ENCODE measurements at places on chromosomes 2 and 18.

- DNase-seq: no peak
Observed at GRCh38 chr2:48691935-48692691, 63.4 kb downstream of the LHCGR start.

GRCh38 chr2:55038428-55038827 lies 11.8 kb downstream of the RTN4 start:
- DNase-seq: no peak

GRCh38 chr18:49135877-49136276 lies 185.1 kb upstream of the SMAD7 start:
- no peak for DNase-seq

DNA sequence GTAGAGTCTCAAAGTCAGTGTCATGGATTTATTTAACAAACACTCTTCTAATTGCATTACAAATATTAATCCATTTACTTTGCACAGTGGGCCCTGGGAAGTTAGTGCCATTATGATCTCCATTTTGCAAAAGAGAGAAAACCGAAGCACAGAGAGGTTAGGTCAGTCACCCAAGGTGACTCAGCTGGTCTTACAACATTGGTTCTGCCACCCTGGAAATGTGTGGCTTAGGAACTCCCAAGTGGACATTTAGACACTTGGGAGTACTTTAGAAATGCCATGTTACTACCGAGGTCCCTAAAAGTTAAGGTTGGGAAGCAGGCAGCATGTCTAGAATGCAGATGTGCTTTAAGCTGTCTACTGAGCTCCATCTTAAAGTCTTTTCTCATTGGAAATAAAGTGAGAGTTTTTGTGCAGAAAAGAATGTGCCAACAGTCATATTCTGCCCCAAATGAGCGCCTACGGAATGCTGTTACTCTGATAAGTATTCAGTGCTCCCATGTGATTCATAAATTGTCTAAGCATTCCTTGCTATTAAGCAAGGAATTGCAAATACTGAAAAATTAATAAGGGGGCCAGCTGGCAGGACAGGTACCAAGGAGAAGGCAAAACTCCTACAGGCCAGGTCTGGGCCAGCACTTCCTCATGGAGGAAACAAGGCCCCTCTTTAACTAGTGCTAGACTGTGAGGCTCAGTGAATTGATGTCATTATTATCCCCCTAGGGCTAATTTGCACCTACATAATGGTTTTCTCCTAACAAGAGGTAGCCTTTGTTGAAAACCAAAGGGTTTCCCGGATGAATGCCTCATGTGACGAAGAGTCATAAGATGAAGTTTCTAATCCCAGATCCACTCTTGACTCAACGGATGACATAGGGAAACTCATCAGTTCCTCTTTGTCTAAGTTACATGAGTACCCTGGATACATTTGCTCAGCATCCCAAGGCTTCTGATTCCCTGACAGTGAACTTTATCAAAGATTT lies 16.3 kb downstream of the NRP2 start:
- no peak for DNase-seq

DNA sequence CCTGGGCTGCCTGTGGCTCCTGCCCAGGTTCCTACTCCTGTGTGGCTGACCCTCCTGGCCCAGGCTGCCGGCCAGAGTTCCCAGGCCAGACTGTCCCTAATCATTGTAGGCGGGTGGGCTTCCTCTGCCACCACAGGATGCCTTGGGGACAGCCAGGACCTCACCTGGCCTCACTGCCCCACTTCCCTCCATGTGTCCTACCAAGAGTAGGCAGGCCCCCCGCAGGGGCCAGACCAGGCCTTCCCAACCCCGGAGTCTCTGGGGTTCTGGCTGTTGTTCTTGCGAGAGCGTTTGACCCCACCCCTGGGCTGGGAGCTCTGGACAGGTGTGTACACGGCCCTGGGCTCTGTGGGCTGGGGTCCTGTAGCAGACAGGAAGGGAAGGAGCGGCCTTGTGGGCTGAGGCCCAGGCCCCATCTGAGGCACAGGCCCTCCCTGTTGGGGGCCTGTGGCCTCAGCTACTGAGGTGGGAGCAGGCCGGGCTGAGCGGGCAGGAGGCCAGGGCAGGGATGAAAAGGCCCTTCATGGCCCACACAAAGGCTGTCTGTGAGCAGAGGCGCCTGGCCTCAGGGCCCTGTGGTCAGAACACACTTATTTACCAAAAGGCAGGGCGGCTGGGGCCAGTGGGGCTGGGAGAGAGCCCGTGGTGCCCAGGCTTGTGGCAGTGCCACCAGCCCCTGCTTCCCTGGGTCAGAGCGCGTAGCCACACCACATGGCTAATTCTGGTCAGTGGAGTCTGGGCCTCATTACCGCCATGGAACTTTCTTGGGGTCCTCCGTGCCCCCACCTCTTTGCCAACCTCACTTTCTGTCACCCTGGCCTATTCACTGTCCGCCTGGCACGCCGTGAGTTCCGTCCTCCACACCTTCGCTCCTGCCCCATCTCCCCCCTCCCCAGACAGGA lies 2.0 kb downstream of the SNORC start:
- no peak for DNase-seq

GRCh38 chr18:78542204-78542603 lies 437.4 kb upstream of the SALL3 start:
- no peak for DNase-seq

DNA sequence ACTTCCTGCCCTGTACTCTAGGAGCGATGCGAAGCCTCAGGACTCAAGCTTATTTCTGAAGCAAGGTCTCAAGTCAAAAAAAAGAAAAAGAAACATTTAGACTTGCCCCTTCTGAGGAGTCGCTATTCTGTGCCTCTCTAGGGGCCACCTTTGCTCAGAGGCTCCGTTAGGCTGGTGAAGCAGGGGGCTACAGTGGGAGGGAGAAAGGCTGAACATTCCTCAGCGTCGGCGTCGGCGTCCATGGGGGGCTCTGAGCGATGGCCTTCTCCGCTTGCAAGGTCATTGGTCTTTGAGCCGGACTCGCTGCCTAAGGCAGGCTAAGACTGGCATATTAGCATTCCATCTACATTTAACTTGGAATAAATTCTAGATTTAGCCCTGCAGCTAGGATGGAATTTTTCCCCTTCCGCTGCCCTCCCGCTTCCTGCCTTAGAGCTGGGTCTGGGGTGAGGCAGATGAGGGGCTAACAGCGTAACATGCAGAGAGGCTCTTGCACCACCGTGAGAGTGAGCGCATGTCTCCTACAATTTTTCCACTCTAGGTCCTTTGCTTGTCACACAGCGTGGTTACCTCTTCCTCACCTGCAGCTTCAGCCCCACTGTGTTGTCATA lies 53.6 kb upstream of the ATL2 start:
- no peak for DNase-seq

GRCh38 chr2:72917877-72918553 lies 696 bp downstream of the EMX1 start:
- DNase-seq: no peak

DNA sequence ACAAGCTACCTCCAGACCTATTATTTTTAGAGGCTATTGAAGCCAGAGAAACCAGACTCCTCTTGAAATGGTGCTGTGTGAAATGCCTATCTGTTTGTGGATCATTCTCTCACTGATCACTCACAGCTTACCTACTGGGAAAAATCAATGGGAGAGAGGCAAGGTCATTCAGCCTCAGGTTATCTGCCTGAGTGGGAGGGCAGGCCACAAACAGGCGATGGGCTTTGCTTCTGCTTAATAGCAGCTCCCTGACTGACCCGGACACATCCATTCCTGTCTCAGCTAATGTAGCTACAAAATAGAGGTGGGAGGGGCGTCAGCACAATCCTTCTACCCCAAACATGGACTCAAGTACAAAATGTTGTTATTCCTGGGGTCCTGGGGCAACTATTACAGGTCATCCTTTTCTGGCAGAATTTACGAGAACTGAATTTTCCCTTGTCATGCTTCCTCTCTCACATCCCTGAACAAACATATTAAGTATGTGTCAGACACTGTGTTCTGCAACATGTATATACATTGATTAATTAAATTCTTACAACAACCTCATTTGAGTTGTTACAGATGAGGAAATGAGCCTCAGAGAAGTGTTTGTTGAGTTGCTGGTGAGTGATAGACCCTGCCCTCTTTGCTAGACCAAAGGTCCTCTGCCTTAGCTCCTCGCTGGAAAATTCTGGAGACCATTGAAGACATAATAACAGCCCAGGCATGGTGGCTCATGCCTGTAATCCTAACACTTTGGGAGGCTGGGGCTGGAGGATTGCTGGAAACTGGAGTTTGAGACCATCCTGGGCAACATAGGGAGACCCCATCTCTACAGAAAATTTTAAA lies 60.5 kb downstream of the CDK15 start:
- DNase-seq: no peak

- DNase-seq: no peak
Observed at GRCh38 chr2:176132205-176133171, 3.0 kb downstream of the HOXD8 start.

GRCh38 chr2:16481351-16481750 lies 184.3 kb downstream of the CYRIA start:
- DNase-seq: no peak

- no peak for DNase-seq
Observed at GRCh38 chr2:39188960-39189494, 54.7 kb downstream of the CDKL4 start.

DNA sequence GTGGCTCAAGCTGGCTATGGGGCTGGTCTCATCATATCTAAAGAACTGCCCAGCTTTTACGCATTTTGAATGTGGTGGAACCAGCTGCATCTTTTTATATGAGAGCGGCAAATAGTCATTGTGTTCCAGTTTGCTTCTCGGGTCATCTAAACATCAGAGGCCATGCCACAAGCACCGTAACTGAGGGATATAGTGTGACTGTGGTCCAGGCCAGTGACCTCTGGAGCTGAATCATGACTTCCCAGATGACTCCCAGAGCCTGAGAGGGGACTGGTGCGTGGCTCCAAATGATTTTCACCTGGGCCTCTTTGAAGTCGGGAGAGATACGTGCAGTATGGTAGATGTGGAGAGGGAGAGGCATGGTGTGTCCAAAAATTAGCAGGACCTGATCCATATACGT lies 271.0 kb downstream of the NEDD4L start:
- DNase-seq: no peak

- DNase-seq: no peak
Observed at GRCh38 chr18:69387186-69387585, 13.5 kb upstream of the DOK6 start.

DNA sequence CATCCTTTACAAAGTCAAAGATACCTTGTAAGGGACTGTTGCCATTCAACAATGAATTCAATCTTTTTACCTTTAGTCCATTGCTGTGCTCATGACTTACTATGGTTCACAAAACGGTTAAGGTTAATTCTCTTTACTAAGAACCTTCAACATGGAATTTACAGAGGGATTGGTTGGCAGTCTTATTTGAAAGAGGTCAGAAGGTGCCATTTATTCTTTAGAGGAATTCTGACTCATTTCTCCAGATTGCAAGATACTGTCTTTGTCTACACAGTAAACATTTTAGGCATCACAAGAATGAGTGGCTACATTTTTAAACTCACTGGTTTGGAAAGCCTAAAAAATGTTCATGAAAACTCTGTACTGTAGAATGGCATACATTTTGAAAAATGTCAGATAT lies 17.4 kb downstream of the KCNH7 start:
- no peak for DNase-seq

- DNase-seq: no peak
Observed at GRCh38 chr2:44016282-44016681, 20.5 kb upstream of the LRPPRC start.

- no peak for DNase-seq
Observed at GRCh38 chr2:64766841-64767669, 113.3 kb upstream of the SERTAD2 start.

- no peak for DNase-seq
Observed at GRCh38 chr2:66171530-66171929, 263.4 kb upstream of the MEIS1 start.

DNA sequence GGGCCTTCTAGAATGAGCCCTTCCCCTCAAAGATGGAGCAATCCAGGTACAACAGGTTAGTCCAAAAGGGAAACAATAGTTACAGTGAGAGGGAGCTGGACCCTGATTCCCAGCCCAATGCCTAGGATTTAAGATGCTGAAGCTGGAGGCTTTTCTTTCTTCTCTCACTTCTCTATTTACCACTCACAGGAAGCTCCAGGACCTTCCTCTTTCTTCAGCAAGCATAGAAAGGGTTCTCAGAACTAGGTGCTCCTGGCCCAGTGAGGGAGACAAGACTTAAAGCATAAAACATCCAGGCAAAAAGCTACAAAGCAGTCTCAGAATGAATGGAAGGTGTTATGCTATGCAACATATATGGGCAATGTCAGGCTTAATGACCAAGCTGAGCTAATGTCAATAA lies 279.0 kb downstream of the SRBD1 start:
- no peak for DNase-seq

- no peak for DNase-seq
Observed at GRCh38 chr18:72847771-72848170, 20.0 kb downstream of the NETO1 start.

GRCh38 chr18:32596501-32596900 lies 125.8 kb upstream of the GAREM1 start:
- DNase-seq: no peak
